Stimulated activated naive CD4-positive, alpha-beta T cell (primary cell): ENCODE measurements at places on chromosomes 3 and 15.
A peak's percentile ranks its signal among the peaks of the same experiment; 100 is the strongest.

DNA sequence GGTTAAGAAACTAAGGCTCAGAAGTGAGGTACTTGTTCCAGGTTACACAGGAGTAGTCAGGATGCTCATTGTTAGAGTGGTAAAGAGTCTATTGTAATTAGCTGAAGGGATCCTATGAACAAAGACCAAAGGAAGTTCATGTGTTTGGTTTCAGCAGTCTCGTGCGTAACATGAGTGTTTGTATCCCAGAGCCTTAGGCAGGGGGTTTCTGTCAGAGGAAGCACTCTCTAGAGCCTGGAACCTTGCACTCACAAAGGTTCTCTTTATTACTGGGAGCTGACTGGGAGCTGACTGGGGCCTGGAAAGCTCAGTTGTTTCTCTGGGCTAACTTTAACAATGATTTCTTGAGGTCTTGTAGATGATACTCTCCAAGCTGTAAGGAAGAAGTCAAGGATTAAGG lies 3.9 kb downstream of the ZNF197 start:
- DNase-seq, result no peak

DNA sequence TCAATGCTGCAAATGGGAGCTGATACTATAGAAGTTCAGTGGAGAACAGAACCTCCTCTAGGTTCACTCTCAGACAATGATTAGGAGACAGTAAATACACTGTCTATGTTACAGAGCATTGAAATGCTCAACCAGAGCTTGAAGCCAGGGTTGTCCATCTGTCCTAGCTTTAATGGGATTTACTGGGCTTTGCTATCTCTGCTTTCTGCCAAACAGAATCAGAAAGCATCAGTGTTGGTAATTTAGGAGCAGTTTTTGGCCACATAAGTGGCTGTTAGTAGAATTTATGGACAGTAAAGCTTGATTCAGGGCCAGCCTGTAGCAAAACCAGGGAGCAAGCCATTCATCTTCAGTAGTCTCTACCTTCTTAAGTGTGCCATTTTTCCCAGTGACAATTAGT lies 396.3 kb downstream of the LSAMP start:
- no peak for DNase-seq

GRCh38 chr15:81072551-81072950 lies 61.5 kb upstream of the CFAP161 start:
- DNase-seq, result no peak

DNA sequence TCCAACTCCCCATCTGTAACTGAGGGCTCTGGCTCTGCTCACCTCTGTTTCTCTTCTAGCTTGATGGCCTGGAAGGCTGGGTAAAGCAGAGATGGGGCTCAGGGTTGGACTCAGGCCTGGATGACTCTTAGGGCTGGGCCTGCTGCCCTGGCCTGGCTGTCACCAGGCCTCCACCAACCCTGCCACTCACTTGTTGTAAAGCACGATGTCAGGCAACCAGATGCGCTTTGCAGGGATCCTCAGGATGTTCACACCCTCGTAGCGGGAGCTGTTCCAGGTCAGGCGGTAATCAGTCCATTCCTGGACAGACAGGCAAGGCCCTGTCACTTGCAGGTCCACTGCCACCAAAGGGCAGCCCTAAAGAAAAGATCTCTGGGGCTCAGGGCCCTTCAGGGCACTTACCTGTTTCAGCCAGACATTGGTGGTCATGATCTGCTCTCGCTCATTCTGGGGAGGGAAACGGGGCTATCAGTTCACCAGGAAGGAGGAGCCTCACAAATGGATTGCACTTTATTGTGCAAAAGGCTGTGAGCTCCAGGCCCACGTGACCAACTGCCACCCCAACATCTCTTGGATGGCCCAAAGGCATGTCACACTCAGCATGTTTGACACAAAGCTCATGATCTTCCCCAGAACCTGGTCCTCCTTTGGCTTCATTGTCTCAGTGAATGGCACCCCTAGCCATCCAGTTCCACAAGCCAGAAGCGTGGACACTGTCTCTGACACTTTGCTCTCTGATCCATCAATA lies 9.9 kb downstream of the CHRNB4 start:
- no peak for DNase-seq

- no peak for DNase-seq
Measured at GRCh38 chr3:186385856-186386602, 24.0 kb upstream of the DGKG start.

DNA sequence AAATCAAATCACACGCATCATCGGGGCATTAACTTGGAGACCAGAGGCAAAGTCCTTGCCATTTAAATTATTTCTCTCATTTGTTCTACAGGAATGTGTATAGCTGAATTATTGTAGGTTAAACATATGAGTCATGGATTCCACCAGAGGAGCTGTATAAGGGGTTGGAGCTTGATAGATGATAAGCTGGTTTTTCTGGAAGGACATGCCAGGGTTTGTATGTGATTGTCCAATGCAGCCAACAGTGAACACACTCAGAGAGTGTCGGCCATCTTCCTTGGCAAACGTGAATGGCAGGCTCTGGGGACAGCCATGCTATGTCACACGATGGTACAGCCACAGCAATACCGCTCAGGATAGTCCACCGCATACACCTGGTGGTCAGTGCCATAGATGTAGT lies 25.1 kb downstream of the SSUH2 start:
- DNase-seq, result no peak

GRCh38 chr3:59508273-59508672 lies 458.4 kb upstream of the CFAP20DC start:
- no peak for DNase-seq

- DNase-seq, result no peak
Measured at GRCh38 chr3:106130384-106131198, 261.8 kb upstream of the CBLB start.

GRCh38 chr15:101536166-101536874 lies 46.8 kb upstream of the PCSK6 start:
- no peak for DNase-seq

GRCh38 chr3:119122350-119122749 lies 23.6 kb upstream of the TEX55 start:
- DNase-seq, result no peak

- no peak for DNase-seq
Measured at GRCh38 chr15:84865074-84865569, 19.3 kb upstream of the SLC28A1 start.

DNA sequence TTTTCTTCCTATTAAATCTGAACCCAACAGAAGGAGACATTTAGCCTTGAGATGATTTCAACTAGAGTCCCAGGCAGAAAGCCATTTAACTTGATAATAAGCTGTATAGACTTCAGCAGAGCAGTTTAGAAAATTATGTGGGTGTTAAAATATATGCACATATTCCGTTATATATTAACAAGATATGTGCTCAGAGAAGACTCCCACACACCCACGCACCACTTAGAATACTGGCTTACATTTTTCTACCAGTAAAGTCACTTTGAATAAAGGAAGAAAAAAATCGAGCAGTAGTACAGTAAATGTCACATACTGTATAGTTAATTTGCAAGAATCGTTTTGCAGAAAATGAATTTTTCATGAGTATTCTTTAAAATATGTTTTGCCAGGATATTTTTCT lies 599.3 kb downstream of the FGF12 start:
- DNase-seq, result no peak

GRCh38 chr15:70420948-70421482 lies 323.3 kb upstream of the TLE3 start:
- no peak for DNase-seq

GRCh38 chr3:114827495-114827894 lies 319.6 kb downstream of the ZBTB20 start:
- no peak for DNase-seq

- DNase-seq, result no peak
Measured at GRCh38 chr15:94231723-94232468, 535 bp downstream of the MCTP2 start.

GRCh38 chr3:187252311-187252710 lies 39.2 kb downstream of the MASP1 start:
- no peak for DNase-seq

DNA sequence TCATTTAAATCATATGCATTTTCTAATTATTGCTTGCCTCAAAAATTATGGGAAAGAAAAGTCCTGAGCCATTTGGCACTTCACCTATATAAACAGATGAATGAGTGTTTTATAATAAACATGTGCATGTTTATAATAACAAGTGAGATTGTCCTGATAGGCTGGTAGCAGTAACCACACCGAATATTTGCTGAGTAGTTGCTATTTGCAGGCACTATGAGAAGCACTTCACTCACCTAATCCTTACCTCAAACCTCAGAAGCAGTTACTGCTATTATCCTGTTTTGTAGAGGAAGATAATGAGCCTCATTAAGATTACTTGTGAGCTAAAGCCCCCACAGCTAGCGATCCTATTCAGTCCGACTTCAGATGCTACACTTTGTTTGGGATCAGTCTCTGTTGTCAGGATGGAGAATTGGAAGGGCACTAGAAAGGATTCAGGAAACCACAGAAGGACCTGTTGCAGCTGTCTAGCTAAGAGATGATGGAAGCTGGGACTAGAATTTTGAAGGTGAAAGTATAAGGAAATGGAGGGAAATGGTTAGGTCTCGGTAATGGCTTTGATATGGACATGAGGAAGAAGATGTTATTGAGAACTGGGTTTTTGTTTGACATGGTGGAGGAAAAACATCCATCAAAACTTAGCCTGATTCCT lies 28.4 kb upstream of the MAGI1 start:
- no peak for DNase-seq

- no peak for DNase-seq
Measured at GRCh38 chr3:146187334-146187950, 26.5 kb upstream of the PLOD2 start.

- DNase-seq, result no peak
Measured at GRCh38 chr3:40718209-40718608, 193.4 kb downstream of the ZNF621 start.

GRCh38 chr3:172454180-172454579 lies 5.9 kb upstream of the GHSR start:
- no peak for DNase-seq

- no peak for DNase-seq
Measured at GRCh38 chr15:55707518-55707917, 35.4 kb downstream of the PRTG start.

GRCh38 chr3:146106986-146107385 lies 54.0 kb downstream of the PLOD2 start:
- DNase-seq, result no peak

- DNase-seq, result peak; percentile 60
Measured at GRCh38 chr15:65856821-65857455, 12.4 kb upstream of the RAB11A start.

DNA sequence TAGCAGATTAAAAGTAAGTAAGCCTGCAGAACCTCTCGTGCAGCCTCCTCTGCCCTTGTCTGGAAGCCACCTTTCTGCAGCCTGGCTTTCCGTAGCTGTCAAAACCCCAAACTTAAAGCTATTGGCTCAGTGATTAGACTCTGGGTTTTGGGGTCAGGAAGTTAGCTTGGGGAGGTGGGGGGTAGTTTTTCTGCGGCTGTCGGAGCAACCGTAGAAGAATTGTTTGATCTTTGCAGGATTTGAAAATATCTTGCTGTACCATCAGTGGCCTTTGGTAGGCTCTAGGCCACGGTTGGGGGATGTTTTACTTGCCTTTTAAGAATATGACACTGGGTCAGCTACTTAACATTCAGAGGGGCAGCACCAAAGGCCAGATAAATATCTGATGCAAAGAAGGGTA lies 88.4 kb upstream of the RASGRP1 start:
- peak; percentile 94 for DNase-seq
